Nucleus accumbens (tissue), 56 donors: ENCODE measurements at places on chromosomes 2 and 18.

- no peak for DNase-seq
These were observed 364.0 kb upstream of the SLC14A2 start for GRCh38 chr18:45251236-45251635.

DNA sequence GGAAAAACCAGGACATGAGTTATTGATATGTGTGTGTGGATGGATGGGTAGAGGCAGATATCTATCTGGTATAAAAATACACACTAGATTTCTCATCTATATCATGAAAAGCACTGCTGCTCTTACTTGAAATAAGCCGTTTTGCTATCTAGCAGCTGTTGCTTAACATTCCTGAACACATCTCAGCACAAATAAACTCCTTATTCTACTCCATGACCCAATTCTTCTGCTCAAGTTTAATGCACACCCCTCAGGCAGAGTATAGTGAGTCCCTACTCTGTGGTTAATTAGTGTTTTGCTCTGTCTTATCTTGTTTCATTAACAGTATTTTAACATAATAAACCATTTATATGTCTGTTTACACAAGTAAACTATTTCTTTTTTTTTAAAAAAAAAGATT is 134.2 kb downstream of the CBLN2 start:
- DNase-seq, result no peak

DNA sequence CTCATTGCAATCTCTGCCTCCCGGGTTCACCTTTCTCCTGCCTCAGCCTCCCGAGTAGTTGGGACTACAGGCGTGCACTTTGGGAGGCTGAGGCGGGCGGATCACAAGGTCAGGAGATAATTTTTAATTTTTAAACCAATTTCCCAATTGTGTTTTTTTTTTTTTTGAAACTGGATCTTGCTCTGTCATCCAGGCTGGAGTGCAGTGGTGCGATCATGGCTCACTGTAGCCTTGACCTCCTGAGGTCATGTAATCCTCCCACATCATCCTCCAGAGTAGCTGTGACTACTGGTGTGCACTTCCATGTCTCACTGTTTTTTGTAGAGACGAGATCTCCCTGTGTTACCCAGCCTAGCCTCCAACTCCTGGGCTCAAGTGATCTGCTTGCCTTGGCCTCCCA is 49.3 kb downstream of the GLS start:
- no peak for DNase-seq

- DNase-seq, result no peak
These were observed 42.9 kb downstream of the MMADHC start for GRCh38 chr2:149544692-149545091.

DNA sequence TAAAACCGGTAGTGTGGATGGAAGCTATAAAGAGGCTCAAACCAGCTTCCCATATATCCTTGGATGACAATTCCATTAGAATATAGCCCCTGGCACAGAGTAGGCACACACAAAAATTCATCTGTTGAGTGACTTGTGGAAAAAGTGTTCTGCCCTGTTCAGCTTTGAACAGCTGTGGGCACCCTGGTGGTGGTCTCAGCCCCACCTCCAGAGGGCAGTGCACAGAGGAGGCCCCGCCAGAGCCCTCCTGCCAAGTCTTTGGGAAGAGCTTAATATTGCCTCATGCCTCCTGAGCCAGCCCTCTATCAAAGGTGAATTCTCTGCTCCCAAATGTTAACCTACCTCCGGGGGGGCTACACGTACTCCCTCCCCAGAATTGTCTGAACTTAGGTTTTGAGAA is 30.4 kb downstream of the EPAS1 start:
- DNase-seq, result no peak

DNA sequence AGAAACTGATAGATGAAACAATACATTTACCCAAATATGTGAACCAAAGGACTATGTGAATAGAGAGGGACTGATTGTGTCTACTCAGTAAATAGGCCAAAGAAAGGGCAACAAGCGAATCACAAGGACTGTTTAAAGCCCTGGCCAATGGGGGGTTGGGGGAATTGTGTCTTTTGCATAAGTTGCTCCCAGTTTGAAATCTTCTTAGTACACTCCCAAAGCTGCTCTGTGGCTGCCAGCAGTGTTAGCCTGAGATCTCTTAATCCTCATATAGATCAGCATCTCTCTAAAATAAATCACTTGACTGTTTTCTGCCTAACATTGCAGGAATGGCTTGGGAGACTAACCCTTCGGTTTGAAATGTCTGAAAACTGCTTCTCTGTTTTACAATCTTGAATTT is 236.4 kb downstream of the PLCL1 start:
- no peak for DNase-seq

DNA sequence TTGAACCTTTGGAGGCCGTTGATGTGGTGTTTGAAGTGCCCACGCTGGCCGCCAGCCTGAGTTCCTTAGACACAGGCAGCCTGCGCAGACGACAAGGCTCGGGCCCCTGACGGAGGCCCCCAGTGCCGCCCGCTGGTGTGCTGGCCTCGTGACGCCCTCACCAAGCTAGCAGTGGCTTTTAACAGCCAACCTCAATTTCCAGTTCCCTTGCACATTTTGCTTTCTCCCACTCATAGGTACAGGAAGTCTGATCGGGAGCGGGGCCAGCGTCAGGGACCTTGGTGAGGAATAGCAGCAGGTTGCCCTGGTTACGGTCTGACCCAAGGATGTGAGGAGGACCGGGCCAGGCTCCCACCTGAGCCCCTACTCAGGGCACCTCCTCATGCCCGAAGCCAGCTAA is 207.6 kb upstream of the RAB12 start:
- DNase-seq, result no peak
